ENCODE measurements at places on chromosomes 6 and 20.

GRCh38 chr6:147530132-147531060 lies 21.9 kb downstream of the SAMD5 start:
- no peak for DNase-seq

GRCh38 chr6:163922562-163922961 lies 508.0 kb downstream of the QKI start:
- DNase-seq, result no peak

DNA sequence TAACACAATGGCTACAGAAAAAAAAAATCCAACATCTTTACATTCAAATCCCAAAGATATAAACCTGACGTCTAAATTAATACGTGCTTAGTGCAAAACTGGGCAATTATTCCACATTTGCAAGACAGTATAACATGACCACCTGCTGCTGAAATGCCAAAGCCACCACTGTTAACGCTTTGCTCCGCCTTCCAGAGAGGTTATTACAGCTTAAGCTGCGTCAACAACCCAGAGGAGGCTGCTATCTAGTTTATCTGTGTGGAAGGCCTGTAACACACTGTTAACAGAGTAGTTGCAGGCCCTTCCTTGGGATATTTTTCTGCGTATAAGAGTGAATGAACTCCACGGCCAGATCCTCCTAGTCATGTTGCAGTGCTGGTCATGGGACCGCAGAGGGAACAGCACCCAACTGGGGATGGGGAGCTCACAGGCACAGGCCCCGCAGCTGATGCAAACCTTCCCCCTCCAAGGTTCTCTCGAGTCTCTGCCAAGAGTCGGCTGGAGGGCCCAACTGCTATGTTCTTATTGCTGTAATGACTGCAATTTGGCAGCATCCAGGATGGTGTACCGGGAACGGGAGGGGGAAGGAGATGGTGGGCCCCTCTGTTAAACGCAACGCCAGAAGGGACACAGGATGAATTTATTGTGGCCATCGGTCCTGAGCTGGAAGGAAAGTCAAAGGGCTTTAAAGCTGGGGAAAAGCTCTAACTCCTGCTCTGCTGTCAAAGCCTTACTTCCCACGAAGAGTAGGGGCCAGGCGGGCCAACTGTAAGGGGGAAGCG lies 993 bp upstream of the NCOA7 start:
- peak; percentile 32 for DNase-seq

DNA sequence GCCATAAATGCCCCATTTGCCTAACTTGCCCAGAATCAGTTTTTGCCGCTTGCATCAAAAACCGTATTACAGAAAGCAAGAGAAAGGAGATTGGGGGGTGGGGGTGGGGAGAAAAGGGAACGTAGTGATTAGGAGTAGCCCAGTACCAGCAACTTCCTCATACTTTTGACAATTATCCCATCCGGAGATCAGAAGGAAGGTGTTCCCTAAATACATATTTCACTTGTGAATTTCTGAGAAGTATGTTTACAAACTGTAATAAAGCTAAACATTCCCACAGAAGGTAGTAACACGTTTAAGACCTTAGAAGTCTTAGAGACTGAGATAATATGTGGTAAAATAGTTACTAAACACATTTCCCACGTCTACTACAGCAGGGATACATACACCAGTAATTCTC lies 14.5 kb downstream of the PREP start:
- no peak for DNase-seq

DNA sequence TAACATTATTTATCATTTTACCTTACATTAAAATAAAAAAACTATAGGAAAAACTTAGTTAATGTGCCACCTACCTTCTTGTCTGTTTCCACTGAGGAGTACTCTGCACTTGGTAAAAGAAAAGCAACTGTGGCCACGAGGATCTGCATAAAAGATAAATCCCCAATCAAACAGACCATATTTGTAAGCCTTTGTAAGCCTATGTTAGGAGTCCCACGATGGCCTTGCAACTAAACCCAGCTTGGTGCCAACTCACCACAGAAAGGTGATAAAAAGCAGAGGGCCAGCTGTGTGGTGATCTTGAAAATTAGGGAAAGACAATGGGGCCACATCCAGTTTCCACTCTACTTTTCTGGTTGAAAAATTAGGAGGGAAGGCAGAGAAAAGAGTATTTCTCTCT lies 156.9 kb downstream of the INSM1 start:
- no peak for DNase-seq

DNA sequence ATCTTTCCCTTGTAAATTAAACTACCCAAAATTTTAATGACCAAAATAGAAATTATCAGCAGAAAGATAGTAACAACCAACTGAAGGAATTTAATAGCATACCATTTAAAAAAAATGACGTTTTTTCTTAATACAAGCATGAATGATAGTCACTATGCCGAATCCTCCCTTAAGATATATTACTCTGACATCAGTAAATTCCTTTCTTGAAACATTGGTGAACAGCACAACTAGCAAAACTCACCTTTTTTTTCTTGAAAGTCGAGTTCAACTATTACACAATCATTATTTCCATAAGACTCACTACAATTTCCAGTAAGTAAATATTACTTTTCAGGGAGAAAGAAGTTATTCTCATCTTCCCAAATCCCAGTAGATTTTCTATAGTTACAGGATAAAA lies 433.2 kb downstream of the GRIK2 start:
- DNase-seq, result no peak

GRCh38 chr6:8627085-8627861 lies 191.9 kb upstream of the SLC35B3 start:
- no peak for DNase-seq

- no peak for DNase-seq
Observed at GRCh38 chr6:140854318-140854717, 1278.4 kb upstream of the GJE1 start.

DNA sequence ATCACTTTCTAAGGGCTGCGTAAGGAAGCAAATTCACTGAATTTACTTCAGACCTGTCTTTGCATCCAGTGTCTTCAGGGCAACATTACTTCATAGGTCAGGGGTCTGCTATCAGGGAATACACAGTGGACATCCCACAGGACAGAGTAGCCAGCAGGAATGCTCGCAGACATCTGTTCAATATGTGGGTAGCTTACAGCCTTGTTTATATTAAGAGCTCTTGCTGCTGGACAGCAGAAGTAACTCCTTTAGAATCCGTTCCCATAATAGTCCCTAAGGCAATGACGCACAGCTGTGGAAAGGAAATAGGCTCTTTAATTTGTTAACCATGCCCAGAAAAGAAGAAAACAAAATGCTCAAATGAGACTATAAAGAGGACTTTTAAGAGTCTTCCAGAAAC lies 198.7 kb downstream of the MOXD1 start:
- DNase-seq, result no peak

DNA sequence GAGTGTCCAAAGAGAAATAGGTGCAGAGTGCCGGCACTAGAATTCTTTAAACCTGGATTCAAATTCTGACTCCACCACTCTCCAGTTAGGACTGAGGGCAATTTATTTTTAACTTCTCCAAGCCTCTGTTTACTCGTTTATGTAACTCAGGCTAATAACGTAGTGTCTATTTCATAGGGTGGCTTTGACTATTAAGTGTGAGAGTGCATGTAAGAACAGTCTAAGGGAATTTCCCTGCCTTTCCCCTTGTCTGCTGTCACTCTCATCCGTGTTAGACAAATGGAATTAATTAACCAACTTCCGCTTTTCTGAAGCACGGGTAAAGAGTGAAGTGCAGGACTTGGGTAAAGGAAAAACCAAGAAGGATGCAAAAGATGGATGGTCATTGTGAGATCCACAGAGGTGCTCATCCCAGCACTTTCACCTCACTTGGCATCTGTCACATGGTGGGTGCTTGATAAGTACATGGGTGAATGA lies 4.1 kb upstream of the ZKSCAN8 start:
- DNase-seq, result no peak

GRCh38 chr20:48493966-48494365 lies 333.8 kb downstream of the PREX1 start:
- no peak for DNase-seq

GRCh38 chr6:4692664-4693063 lies 83.5 kb upstream of the CDYL start:
- no peak for DNase-seq

DNA sequence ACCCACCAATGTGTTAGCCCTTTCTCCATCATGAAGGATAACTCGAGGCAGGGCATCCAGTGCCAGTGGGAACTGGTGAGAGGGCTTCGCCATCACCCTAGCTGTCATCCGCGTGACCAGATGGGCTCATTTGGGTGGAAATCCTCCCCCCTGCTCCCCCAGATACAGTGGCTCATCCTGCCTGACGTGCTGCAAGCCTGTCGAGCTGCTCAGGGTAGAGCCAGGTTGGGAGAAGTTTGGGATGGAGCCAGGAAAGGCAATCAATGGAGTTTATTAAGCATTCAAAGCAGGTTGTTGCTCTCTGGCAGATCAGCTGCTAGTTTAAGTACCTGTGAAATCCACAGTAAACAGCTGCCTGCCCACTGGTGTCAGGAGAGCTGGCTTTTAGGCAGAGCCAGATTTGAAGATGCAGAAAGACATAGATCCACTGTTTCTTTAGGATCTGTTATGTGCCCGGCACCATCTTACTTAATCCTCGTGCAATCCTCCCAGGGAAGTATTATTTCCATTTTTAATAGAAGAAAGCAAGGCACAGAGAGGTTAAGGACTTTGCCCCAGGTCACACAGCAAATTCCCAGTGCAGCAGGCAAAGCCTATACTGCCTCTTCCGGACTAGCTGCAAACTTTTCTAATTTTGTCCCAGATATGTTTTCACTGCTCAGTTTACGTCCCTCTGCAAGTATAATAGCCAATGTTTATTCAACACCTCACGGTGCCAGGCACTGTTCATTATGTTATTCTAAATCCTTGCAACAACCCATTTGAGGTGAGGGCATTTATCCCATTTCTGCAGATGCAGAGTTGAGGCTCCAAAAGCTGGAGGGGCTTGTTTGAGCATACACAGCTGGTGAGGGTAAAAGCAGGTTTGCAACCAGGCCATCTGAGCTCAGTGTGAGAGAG lies 54.1 kb upstream of the KCNG1 start:
- DNase-seq, result no peak

- DNase-seq, result no peak
Observed at GRCh38 chr6:18276610-18277236, 12.4 kb upstream of the DEK start.

DNA sequence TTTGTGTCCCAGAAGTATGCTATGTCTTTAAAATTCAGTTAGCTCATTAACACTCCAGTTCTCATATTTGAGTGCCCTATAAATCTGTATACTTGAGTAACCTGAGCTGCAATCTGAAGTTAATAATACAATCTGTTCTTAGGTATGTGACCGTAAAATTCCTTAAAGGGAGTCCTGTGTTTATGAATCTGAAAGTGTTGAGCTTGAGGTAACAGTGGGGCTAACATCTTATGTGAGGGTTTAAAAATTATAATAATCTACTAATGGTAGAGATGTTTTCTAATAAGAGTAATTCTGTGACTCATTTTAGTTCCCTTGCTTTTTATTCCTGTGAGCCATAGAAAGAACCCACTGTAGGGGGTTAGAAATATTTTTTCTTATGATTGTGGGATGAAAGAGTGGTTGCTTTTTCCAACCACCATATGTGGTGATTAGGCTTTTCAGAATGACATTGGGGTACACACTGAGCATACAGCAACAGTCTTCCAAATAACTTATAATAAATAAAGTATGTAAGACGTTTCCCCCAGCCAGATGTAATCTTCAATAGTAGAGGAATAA lies 121.2 kb downstream of the BCKDHB start:
- DNase-seq, result no peak

All from NCI-H2107 (cell line).